ENCODE measurements at places on chromosomes 11 and 22.

DNA sequence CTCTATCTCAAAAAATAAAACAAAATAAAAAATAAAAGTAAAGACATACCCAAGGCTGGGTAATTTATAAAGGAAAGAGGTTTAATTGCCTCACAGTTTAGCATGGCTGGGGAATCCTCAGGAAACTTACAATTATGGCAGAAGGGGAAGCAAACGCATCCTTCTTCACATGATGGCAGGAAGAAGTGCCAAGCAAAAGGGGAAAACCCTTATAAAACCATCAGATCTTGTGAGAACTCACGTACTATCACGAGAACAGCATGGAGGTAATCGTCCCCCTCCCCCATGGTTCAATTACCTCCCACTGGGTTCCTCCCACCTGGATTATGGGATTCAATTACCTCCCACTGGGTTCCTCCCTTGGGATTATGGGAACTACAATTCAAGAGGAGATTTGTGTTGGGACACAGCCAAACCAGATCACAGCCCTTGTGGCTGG is 8.3 kb upstream of the SSTR3 start:
- DNase-seq: no peak

DNA sequence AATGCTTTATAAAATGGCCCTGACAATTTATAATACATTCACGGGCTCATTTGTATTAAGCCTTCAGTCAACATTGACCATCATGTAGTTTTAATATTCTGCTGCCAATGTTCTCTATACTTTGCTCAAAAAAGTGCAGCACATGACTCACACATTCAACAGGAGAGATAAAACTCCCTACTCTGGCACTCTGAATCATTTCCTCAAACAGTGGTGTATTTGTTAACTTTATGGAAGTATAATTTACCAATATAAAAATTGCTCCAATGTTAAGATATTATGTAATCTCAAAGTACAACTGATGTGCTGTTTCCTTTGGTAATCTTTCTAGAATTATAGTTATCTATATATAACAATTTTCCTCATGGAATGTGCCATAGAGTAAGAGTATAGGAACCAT is 39.9 kb downstream of the MAML2 start:
- DNase-seq: no peak

DNA sequence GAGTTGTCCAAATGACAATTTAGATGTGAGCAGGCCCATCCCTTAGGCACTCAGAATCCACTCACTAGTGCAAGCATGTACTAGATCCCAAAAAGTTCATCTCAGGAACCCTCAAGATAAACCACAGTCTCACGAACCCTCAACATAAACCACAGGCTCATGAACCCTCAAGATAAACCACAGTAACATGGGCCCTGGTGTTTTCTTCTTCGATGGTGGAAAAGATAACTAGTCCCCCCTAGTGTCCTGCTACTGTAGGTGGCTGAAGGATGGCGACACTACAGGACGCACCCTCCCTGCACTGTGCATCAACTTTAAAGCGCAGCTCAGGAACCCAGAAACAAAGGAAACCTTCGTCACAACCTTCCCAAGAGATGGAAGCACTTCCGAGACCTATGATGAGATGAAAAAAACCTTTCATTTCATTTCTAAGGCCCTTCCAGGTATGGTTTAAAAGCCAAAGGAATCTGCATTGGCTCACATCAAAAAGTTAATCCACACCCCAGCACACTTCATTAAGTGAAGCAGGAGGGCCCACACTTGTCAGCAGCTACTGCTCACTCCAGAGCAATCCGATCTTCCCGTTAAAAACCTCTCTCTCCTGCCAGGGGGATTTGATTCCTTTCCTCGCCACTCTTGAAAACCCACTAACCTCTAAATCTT is 2.4 kb downstream of the LARGE1 start:
- no peak for DNase-seq

- DNase-seq: no peak
These were observed 226.7 kb upstream of the PDGFD start for GRCh38 chr11:104390651-104391050.

- no peak for DNase-seq
These were observed 3.0 kb upstream of the CHEK1 start for GRCh38 chr11:125621995-125622394.

Measured in T follicular helper cell (primary cell).